Stromal cell of bone marrow (primary cell): ENCODE measurements at places on chromosomes 11 and 22.

DNA sequence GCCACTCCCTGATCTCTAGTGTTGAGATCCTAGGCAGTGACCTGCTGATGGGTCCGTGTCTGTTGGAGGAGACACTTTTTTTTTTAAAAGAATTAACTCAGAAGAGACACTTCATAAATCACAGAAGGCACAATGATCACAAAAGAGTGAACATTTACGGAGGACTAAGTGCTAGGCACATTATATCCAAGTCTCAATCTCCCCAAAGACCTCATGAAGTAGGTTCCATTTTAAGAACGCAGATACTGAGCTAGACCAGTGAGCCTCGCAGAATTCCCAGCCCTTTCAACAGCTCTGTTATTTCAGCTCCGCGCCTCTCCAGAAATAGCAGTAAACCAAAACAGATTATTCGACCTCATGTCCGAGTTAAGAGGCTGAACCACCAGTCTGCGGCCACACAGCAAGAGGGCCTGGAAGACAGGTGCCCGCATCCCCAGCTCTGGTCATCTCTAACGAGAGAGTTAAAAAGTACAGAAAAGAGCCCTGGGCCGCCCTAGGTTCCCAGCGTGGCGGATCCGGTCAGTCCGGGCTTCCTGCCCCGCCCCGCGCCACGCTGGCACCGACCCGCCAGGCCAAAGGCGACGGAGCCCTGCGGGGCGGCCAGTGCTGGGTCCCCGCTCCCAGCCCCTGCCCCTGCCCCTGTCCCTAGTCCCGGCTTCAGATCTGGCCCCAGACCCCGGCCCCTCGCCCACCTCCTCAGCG is 612 bp downstream of the XBP1 start:
- DNase-seq, result peak; percentile 34

DNA sequence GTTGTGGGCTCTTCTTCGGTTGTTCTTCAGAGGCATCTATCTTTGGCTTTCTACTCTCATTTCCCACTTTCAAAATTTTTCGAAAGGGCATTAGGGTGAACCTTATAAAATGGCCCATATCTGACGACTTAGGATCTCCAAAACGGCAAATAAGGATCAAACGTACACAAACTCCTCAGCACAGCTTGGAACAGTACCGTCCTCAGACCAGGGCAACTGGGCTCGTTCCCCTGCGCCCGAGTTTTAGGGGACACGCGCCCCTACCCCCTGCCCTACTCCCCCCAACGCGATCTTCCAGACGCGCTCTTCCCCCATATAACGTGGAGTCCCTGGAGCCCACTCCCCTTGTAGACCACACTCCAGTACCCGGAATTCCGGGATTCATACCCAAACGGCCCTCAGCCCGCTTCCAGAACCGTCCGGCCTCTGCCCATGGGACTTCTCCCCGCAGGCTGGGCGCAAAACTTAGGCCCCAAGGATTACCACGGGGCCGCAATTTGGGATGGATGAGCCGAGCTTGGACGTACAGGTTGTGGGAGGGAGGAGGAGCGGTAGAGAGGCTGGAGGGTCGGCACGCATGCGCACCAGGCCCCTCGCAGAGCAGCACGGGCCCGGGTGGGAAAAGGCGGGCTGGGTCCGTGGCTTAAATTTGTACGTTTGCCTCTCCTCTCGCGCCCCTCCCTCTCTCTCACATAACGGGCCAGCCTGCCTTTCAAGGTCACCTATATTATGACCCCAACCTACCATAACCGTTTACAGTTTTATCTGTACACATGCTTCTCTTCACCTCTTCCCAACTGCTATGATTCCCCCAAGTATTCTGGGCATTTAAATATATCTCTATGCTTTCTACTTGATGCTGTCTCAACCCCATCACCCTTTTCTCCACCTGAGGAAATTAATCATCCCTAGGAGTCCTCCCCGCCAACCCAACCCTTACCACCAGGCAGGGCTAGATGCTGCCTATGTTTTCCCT is 3.4 kb downstream of the CCDC89 start:
- DNase-seq, result no peak

DNA sequence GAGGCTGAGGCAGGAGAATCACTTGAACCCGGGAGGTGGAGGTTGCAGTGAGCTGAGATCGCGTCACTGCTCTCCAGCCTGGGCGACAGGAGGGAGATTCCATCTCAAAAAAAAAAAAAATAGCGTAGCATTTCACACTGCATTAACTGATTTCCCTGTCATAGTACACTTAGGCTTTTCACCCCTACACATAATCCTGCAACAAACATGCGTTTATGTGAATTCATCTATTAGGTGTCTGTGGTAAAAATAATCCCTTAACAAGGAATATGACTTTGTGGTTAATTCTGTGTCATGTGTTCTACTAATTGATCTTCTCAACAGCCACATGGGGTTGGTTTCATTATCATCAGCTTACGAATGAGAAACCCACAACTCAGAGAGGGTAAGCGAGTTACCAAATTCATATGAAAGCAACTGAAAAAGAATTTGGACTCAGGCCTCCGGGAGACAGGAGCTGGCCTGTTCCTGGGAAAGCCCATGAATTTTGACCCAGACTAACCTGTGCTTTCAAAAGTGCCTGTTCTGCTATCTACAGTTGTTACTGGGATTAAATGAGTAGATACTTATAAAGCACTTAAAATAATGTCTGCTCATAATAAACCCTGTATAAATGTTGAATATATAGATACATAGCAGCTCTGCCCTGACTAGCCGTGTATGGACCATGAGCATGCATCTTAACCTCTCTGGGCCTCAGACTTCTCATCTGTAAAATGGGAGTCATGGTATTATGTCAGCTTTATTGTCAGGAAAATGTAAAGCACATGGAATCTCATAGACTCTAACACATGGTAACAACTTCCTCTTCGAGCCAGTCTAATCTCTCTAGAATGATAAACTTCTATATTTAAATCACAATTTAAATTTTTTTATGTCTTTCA is 36.6 kb downstream of the KCNJ1 start:
- DNase-seq, result no peak

- no peak for DNase-seq
Measured at GRCh38 chr11:528815-529727, 6.3 kb downstream of the HRAS start.

DNA sequence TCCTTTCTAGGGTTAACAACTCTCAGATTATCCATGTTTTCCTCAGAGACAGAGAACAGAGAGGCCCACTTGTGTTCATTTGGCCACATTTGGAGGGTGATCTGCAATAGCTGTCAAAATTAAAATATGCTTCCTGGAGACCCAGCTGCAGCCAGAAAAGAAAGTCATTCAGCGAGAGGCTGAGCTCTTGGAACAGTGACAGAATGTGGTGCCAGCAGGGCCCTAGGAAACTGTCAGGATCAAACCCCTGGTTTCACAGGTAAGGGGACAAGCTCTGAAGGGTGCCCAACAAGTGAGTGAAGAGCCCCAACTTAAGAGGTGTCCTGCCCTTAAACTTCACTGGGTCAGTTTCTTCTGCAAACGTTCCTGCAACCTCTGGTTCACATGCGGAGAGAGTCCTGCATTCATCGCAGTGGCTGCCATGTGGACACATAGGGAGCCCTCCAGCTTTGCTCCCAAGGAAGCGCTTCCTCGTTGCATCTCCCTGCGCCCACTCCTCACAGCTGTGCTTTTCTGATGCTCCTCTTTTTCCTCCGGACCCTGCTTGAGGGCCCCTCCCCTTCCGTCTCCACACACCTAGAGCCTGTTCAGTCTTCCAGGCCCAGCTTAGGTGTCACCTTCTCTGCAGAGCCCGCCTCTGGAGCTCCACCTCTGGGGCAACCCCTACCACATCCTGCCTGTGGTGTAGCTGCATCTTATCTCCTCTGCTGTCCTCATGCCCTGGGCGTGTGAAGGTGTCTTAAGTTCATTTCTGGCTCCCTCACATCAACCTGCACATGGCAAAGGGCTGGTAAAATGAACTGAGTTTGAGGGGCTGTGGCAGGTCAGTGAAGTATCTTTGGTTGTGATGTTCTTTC is 3.9 kb downstream of the UCP3 start:
- no peak for DNase-seq

DNA sequence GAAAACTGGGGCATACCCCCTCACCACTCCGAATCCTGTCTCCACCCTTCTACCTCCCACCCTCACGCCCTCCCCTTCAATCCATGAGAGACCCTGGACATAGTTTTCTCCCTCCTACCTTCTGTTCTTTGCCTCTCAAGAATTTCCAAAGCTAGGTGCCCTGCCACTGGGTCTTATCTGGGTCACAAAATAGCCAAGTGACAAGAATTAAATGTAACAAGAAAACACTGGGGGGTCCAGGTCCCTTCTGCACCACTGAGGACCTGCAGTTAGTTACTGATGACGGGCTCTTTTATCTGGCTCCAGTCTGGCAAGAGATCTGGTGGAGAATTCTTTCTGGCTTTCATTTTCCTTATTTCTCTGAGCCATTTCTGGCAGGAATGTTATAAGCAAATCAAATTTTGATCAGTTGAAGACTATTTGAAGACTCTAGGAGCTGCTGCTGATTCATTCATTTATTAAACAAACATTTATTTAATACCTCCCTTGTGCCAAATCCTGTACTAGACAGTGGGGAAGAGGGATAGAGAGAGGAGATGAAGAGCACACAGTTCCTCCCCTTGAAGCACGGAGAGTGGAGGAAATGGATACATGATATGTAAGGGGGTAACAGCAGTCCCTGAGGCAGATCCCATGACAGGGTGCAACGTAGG is 135.2 kb downstream of the RRAS2 start:
- no peak for DNase-seq

- DNase-seq, result no peak
Measured at GRCh38 chr11:14819596-14819995, 72.4 kb downstream of the CYP2R1 start.

DNA sequence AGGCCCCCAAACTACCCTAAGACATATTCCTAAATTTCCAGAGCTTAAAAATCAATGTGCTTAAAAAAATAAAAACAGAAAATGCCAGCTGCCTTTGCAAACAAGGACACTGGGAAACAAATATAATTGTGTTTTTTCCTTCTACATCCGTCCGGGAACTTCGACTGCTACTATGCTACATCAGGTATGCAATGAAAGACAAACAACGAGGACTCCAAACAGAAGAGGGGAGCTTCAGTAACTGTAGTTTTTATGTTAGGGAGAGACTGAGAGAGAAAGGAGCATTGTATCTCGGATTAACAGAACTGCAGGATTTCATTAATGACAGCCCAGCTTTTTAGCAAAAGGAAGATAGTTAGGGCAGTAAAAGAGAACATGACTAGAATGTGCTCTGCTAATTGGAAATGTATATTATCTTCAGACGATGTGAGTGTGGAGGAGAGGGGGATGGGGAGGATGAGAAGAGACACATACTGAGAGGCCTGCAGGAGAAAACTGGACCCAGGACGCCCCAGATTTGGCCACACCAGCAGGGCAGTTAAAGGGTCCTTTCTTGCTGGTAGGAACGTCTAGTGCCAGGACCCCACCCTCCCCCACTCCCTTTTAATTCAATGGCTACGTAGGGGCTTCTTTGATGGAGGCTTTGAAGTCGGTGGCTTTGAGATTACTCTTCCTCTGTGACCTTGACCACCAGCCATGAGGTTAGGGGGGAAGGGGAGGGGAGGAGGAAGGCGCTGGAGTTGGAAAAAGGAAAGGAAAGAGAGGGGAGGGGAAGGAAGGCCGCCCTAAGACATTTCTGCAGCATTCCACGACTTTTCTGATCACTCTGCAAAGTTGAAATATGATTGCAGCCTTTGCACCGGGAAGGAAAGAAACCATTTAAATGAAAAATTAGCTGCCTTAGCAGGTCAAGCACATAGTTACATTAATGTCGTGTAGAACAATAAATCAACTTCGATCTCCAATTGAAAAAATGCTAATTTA is 187.1 kb downstream of the BLID start:
- no peak for DNase-seq
